Activated CD4-positive, alpha-beta T cell treated with anti-CD3 and anti-CD28 coated beads, Interleukin-2, amount 50 U/mL, for 16 hours (primary cell): ENCODE measurements at places on chromosomes 11 and 22.

GRCh38 chr22:46234969-46235368 lies 15.1 kb downstream of the CDPF1 start:
- no peak for DNase-seq

GRCh38 chr11:105054723-105055493 lies 9.8 kb upstream of the CARD16 start:
- no peak for DNase-seq

GRCh38 chr11:75505916-75506692 lies 19.6 kb downstream of the GDPD5 start:
- DNase-seq, result no peak

- peak; percentile 46 for DNase-seq
Measured at GRCh38 chr11:9003573-9004182, at the start of gene NRIP3. Gene NRIP3, minus strand, starts transcription at chr11:9004001. Its CDS starts 66 bp downstream, at chr11:9003935.

DNA sequence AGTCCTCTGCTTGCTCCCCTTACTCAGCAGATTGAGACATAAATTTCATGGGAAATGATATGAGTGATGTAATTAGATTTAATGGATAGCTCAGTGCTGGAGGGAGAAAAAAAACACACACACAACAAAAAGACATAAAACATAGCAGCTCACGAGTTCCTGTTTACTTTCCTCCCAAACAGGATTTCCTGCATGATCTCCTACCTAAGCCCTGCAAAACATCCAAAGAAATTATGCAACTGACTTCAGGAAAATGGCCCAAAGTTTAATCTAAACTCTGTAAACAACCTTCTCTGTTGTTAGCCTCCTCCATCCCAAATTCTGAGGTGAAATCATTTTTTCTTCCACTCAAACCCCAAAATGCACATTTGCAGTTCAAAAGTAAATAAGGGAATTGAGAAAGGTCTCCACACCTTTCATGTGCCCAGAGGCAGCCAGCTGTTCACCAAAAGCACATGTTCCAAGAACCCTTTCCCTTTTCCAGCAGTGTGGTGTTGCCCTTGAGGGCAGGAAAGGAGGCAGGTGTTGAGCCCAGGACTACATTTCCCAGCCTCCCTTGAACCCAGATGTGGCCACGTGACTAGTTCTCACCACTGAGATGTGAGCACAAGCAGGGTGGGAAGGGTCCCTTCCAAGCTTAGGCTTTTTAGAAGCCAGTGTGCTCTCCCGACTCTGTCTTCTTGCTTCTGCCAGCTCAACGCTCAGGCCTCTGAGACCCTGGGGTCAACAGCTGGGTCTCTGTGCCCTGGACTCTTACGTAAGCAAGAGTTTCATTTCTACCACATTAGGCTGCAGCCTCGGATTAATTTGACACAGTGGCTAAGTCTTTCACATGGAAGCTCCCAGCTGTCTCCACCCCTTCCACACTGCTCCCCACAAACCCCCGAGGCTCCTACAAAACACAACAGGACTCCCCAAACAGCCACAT lies 301.2 kb downstream of the CTTN start:
- DNase-seq, result no peak

- no peak for DNase-seq
Measured at GRCh38 chr11:121372028-121372427, 79.5 kb downstream of the SC5D start.

DNA sequence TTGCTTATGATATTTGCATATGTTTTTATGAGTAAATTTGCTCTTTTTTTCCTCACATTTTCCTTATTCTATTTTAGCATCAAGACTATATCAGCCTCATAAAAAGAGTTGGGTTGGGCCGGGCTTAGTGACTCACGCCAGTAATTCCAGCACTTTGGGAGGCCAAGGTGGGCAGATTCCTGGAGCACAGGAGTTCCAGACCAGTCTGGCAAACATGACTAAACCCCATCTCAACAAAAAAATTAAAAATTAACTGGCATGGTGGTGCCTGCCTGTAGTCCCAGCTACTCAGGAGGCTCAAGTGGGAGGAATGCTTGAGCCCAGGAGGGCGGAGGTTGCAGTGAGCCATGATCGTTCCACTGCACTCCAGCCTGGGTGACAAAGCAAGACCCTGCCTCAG lies 148.8 kb upstream of the ANO5 start:
- no peak for DNase-seq

- DNase-seq, result no peak
Measured at GRCh38 chr11:103112364-103112763, 3.1 kb downstream of the DYNC2H1 start.

DNA sequence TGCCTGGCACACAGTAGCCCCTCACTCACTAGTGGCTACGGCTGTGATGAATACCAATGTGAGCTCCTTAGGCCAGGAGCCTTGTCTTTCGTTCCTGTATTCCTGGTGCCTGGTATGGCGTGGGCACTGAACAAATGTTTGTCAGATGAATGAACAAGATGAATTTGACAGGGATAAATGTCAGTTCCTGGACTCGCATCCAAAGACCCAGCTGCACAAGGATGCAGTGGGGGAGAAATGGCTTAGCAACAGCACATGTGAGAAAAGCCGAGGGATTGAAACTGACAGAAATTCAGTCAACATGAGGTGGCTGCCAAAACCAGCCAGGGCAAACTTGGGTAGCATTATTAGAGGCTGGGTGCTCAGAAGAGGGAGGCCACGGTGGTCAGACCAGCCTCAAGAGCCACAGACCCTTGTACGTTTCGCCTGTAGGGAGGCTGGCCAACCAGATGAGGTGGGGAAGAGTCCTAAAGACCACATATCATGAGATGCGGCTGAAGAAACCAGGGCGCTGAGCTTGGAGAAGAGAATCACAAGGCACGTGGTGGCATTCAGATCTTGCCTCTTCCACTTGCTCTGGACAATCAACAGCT lies 7.7 kb upstream of the SLC22A8 start:
- no peak for DNase-seq

DNA sequence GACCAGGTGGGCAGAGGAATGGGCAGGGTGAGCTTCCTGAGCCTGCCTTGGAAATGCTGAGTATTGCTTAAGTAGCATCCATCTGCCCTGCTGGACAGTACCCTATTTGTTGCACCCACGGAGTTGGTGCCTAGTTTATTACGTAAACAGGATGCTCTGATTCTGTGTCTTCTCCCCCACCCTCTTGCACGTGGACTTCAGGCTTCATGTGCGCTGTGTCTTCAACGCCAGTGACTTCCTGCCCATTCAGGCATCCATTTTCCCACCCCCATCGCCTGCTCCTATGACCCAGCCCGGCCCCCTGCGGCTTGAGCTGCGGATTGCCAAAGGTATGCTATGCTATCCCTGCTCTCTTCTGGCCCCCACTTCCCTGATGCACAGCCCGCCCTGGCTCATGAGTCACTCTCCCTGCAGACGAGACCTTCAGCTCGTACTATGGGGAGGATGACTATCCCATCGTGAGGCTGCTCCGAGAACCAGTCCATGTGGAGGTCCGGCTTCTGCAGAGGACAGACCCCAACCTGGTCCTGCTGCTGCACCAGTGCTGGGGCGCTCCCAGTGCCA lies 5.7 kb downstream of the ZP1 start:
- DNase-seq, result no peak

DNA sequence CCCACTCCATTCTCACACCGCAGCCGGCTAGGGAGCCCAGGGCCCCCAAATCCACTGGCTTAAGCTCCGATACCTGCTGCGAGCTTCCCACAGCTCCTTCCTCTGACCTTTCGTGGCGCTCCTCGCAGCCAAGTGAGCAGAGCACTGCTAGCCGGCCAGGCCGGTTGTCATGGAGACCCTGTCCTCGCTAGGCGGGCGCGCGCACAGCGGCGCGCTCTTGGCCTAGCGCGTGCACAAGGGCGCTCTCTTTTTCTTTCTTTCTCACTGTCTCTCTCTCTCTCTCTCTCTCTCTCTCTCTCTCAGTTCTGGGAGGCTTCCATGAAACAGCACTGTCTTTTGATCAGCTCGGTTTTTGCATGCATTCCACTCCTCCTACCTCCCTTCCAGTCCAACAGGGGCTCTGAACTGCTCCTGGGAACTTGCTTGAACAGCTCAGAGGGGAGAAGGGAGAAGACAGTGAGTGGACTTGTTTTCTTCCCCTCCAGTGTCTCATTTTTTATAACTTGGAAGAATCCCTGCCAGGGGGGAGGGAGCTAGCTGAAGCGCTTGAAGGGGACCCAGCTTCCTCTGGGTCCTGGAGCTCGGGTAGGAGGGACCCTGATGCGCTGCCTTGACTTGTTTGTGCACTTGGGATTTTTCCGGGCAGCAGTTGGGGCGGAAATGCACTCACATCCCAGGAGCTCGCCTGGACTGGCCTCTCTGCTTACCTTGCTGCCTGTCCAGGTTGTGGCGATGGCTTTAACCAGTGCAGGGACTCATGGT lies 100.3 kb upstream of the AKIP1 start:
- peak; percentile 12 for DNase-seq

DNA sequence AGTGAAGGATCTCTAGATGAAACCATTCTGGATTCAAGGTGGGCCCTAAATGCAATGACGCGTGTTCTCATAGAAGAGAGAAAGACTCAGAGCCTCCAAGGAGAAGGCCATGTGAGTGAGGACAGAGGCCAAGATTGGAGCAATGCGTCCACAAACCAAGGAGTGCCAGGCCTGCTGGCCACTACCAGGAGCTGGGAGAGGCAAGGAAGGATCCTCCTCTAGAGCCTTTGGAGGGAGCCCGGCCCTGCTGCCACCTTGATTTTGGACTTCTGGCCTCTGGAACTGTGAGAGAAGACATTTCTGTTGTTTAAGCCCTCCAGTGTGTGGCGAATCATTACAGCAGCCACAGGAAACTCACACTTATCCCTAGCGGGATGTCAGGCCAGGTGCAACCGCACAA lies 52.7 kb upstream of the SHANK2 start:
- no peak for DNase-seq

GRCh38 chr22:44143105-44143474 lies 37.6 kb upstream of the PARVG start:
- DNase-seq, result no peak

- DNase-seq, result no peak
Measured at GRCh38 chr11:70720281-70720680, 322.0 kb downstream of the CTTN start.

- DNase-seq, result no peak
Measured at GRCh38 chr11:27972522-27973170, 135.3 kb downstream of the KIF18A start.

DNA sequence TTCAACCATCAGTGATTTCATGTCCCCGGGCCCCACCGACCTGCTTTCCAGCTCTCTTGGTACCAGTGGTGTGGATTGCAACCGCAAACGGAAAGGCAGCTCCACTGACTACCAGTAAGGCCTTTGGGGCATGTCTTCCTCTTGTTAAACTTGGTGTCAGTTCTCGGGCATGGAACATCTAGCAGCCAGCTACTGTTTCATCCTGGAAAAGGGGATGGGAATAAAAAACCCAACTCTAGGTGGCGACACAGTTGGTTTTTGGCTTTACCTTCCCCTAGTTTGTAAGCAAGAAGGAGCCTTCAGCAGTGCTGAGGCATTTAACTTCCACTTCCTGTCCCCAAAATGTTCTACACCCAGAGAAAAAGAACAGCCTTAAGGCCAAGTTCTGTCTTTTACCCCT lies 76.7 kb downstream of the BMAL1 start:
- DNase-seq, result no peak

DNA sequence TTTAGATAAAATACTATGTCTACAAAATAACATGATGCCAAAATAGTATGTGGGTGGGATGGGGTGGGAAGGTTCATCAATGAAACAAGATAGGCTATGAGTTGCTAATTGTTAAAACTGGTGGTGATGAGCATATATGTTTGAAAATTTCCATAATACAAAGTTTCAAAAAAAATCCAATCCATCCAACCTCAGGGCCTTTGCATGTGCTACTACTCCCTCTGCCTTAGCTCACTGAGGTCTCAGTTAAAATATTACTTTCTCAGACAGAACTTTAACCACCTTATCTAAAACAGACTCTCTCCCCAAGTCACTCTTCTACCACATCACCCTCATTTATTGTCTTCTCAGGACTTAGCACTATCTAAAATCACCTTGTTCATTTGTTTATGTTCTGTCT lies 201.1 kb downstream of the TTC28 start:
- DNase-seq, result no peak

- peak; percentile 14 for DNase-seq
Measured at GRCh38 chr11:23021287-23021863, 161.1 kb upstream of the CCDC179 start.

- DNase-seq, result no peak
Measured at GRCh38 chr22:22927196-22927887, 39.7 kb downstream of the IGLL5 start.
